ENCODE measurements at places on chromosomes 2 and 18.

DNA sequence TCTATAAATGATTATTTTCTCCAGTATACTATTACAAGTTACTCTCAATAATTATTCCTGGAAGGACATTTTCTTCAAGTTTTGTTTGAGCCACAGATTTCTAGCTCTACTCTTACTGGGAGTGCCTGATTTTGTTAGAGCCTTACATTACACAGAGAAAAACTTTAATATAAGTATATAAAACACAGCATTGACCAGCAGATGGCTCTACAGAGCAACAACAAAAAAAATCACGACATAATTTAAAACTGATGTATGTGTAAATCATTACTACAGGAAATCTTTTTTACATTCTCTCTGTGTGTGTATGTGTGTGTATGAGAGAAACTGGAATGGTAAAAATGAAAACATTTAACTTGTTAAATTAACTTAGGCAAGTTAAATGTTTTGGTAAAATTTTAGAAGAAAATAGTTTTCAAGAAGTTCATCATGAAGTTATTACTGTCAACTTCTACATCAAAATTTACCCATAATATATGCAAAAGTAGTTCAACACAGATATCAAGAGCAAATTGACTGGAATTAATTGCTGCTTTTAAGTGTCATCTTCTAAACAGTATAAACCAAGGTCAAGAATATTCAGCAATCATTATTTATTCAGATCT lies 103.3 kb downstream of the MDH1 start:
- DNase-seq, result no peak

DNA sequence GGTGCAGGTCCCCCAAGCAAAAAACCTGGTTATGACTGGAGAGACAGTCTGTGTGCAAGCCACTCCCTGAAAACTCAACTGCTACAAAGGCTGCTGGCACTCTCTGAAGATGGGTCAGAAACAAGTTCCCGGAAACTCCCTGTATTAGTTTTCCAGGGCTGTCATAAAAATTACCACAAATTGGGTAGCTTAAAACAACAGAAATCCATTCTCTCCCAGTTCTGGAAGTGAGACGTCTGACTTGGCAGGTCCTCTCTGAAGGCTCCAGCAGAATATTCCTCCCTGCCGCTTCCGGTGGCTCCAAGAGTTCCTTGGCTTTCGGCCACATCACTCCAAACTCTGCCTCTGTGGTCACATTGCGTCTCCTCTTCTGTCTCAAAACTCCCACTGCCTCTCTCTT lies 30.1 kb upstream of the SERPINE2 start:
- no peak for DNase-seq

GRCh38 chr18:39375066-39375465 lies 1809.5 kb upstream of the CELF4 start:
- no peak for DNase-seq

GRCh38 chr18:62631173-62631572 lies 84.2 kb upstream of the PHLPP1 start:
- no peak for DNase-seq

DNA sequence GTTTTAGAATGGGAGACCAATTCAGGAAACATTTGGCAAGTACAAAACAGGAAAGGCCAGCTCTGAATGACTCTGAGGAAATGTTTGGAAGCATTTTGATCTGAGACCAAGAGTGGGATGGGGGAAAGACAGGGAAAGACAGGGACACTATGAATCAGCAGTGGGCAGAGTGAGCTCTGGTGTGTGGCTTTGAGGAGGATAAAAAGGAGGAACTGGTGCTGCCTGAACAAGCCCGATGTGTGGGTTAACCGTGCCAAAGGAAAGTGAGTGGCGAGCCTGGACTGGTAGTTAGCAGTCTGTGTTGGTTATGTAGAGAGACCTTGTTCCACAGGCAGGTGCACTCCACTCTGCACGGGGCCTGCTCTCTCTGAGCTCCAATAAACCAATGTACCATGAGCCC lies 5.3 kb downstream of the MFSD6 start:
- no peak for DNase-seq

GRCh38 chr18:60053747-60054304 lies 154.0 kb downstream of the PMAIP1 start:
- DNase-seq, result no peak

GRCh38 chr2:162197069-162197825 lies 45.2 kb upstream of the GCG start:
- DNase-seq, result no peak

DNA sequence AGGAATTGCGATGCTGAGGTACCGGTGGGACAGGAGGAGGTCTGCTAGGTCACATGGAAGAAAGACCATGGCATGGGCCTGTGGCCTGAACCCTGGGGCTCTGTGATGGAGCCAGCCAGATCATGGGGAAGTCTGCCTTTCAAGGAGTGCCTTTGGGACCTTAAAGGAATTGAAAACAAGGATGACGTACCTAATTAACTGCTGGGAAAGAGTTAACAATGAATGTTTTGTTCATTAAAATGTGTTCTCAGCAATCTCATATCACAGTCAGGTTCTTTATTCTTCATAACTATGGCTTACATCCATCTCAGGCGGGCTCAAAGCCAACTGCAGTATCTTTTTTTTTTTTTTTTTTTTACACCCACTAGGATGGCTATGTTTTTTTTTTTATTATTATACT lies 25.6 kb downstream of the TRPM8 start:
- DNase-seq, result no peak

- no peak for DNase-seq
Measured at GRCh38 chr2:32947484-32948143, 861 bp downstream of the LTBP1 start.

DNA sequence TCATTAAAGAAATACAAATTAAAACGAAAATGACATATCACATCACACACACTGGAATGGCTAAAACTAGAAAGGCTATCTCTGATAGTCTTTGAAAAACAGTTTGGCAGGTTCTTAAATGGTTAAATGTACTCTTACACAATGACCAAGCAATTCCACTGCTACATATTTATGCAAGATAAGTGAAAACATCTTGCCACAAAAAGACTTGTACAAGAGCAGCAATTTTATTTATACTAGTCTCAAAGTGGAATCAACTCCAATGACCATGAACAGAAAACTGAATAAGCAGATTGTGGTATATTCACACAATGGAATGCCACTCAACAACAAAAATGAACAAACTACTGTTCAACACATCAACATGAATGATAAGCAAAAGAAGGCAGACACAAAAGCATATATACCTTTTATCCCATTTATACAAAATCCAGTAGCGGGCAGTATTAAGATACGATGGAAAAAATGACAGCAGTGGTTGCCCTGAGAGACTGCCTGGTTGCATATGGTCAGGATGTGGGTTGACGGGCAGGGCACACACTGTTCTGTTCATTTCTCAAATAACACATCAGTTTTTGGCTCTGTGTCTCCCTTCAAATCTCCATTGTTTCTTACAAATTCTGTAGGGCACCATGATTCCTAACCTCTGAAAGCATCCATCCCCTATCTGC lies 25.4 kb downstream of the SP100 start:
- peak; percentile 15 for DNase-seq

DNA sequence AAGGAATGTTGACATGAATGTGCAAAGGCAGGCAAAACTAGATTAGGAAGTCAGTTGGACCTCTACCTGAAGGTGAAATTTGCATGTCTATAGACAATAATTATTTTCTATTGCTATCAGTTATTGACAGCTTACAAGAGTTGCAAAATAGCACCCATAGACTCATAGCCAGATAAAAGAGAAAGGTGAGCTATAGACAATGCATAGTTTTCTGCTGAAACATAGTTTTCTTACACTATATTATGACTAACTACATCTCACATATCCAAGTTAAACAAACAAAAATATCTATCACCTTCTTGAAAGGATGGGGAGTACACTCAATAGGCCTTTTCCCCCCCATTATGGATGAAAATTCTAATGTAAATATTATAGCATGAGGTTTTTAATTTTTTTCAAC lies 305.0 kb downstream of the PTH2R start:
- DNase-seq, result no peak

DNA sequence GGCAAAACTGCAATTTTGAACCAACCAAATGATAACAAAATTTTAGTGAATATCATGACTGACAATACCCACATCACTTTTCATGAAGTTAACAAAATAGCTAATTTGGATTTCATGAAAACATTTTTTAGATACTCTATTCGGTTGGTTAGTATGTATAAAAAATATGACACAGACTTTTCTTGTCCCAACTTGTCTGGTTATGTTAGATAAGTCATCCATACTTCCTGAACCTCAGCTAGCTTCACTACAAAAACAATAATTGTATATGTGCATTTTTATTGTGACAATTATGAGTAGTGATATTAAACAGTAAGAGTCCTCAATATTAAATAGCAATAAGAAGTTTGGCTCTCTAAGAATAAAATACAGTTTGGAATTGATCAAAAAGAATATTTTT lies 408.1 kb upstream of the DSEL start:
- DNase-seq, result no peak

GRCh38 chr2:42960002-42960841 lies 167.8 kb upstream of the HAAO start:
- no peak for DNase-seq

DNA sequence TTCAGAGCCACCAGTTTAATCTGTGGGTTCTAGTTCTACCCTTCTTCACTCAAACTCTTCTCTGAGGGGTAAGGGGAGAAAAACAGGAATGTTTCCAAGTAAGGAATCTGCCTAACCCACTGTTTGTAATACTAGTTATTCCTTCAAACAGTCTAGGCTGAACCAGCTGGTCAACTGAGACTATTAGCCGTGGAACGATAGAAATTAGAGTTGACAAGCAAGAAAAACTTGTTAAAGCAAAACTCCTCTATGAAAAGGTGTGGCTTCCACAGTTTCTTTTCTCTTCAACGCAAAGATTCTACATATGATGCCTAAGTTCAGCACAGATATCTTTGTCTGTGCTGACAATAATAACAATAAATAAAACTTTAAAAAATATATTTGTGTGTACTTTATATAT lies 11.5 kb downstream of the PAIP2B start:
- DNase-seq, result no peak

DNA sequence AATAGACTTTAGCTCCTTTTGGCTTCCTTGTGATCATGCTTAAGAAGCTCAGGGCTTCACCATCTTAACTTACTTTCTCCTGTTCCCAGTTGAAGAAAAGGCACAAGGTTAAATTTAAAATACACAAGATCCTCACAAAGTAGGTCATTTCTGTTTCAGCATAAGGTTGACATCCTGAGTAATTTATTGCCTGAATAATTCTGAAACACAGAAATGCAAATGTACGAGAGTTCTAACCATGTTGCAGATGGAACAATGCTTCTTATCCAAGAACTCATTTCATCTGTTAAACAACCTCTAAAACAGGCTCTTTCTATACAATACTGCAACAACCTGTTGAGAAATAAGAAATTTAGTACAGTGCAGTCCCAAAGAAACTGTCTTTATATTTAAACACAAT lies 395.2 kb downstream of the BCL11A start:
- no peak for DNase-seq

DNA sequence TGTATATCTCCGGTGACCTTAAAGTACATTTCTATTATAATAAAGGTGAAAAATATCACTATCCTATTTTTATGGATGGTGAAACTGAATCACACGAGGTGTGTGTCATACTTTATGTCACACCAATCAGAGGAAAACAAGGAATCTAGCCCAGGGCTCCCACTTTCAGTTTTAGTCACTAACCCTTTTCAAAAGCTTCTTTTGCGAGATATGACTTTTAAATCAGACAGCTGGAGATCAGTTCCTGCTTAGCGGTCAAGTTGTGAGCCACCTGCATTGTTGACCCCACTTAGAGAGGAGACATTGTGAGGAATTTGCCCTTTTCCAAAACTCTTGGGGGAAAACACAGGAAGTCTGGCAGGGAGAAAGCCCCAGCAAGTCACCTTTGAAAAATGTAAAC lies 70.5 kb downstream of the CPS1 start:
- DNase-seq, result no peak

DNA sequence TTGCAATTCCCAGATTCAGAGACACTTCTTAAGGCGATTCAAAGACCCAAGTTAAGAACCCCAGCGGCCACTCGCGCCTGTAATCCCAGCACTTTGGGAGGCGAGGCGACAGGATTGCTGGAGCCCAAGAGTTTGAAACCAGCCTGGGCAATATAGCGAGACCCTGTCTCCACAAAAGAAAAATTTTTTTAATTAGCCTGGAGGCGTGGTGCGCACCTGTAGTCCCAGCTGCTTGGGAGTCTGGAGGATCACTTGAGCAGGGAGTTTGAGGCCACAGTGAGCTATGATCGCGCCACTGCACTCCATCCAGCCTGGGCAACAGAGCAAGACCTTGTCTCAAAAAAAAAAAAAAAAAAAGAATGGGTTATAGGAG lies 585 bp upstream of the ANAPC1 start:
- DNase-seq, result no peak

DNA sequence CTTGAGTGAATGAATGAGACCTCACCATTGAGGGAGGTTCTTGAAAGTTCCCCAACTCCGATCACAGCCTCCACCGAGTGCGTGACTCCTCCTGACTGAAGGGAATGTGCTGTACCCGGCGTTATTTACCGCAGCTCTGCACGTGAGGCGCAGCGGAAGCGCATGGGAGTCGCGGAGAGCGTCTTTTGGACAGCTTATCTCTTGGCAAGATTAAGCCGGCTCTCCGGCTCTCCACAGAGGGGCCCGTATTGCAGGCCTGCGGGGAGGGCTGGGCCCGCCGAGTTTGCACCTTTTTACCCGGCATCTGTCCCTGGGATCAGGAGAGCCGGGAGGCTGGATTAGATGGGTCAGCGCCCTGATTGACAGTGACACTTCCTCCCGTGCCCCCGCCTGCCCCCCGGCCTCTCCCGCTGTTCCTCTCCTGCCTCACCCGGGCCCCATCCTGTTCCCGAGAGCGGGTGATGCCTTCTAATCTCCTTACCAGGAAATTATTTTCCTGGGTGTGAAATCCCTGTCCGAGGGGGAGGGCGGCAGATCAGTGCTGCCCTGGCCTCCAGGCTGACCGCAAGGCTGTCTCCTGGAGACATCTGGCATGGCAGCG lies 176.3 kb downstream of the INHBB start:
- no peak for DNase-seq

DNA sequence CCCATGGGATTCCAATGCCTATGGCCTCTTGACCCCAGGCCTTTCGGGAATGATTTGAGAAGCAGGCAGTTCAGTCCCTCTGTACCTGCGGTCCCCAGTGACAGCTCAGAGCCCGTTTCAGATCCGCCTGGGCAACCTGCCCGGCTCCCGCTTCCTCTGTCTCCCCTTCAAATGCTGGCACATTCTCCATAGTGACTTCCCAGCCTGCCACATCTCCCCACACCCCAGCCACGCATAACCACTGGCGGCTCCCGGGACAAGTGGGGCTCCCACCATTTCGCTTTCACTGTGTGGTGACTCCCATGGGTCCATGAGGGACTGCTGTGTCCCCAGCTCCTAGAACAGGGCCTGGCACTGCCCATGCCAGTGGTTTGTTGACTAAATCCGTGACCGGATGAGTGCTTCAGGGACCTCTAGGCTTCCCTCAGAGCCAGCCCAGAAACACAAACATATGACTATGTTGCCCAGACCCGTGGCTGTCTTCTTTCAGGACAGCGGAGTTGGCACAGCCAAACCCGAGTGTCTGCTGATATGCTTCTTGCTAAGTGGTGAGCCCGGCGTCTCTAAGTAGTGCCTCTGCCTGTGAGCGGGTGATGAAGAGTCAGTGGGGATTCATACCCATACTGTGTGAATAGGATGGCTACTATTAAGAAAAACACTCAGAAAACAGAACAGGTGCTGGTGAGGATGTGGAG lies 91.2 kb downstream of the GLI2 start:
- no peak for DNase-seq

Data from stimulated activated CD4-positive, alpha-beta T cell treated with anti-CD3 and anti-CD28 coated beads, Interleukin-1b, Interleukin-23, amount 100 ng/mL, for 1 hour (primary cell).